Naive thymus-derived CD8-positive, alpha-beta T cell (primary cell): ENCODE measurements at places on chromosomes 16 and 17. TPM values are rescaled to one million over a fixed set of nuclear protein-coding genes. Genes with fewer than 3 reads are reported as not detected.

DNA sequence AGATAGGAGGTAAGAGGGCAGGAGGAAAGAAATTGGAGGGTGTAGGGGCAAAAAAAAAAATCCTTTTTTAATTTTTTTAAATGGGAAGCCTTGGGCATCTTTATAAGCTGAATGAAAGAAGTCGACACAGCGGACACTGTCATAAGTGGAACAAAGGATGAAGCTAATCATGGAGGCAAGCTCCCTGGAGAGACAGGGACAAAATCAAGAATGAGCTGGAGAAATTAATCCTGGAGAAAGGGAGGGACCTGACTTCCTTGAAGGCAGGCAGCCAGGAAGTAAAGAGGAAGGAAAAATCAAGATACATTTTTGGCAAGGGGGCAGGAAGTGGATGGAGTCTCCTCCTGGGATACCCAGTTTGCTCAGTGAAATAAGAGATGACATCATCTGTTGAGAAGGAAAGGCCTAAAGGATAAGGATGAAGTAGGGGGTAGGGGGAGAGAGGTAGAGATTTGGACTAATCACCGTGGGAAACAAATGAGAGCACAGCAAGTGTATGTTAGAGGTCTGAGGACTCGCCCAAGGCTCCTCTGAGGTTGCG is 179.3 kb downstream of the SLC39A11 start:
- no peak overlapping the region for H3K27ac ChIP-seq
- H3K27me3 ChIP-seq: no peaks in the 10 kb centered on the region
- DNase-seq: no peak
- peaks cover 2% of the 10 kb centered on the region for H3K4me1 ChIP-seq
- H3K36me3 ChIP-seq: peaks cover 19% of the 10 kb centered on the region
- H3K4me3 ChIP-seq: no peak overlapping the region

- H3K4me3 ChIP-seq: no peak overlapping the region
- H3K27ac ChIP-seq: no peak overlapping the region
- no peaks in the 10 kb centered on the region for H3K36me3 ChIP-seq
- H3K27me3 ChIP-seq: no peaks in the 10 kb centered on the region
These were observed 12.7 kb upstream of the ZG16 start for GRCh38 chr16:29765167-29766032.

DNA sequence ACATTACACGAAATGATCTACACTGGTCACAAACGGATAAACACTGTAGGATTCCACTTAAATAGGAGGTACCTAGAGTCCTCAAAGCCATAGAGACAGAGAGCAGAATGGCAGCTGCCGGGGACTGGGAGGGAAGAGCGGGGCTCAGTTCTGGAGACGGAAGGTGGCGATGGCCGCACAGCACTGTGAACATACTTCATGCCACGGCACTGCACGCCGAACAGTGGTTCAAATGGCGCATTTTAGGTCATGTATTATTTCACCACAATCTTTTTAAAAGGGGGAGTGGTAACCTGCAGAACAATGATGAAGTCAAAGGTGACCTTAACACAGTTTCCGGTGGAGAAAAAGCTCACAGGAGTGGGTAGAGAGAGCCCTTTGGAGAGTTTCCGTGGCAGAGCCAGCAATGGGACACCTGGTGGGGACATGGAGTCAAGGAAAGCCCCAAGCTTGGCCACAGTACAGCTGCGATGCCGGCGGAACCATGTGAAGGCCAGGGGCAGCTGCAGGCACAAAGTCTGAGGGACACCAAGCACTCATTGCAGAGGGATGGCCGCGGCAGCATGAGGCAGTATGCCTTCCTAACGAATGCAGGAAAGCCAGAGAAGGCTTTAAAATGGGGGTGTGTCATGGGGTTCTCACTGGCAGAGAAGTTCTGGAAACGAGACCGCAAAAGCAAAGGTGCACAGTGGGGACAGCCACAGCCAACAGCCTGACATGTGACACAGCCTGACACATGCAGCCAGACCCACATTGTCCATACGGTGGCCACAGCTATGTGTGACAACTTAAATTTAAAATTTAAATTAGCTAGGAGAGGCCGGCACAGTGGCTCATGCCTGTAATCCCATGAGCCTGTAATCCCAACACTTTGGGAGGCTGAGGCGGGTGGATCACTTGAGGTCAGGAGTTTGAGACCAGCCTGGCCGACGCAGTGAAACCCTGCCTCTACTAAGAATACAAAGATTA is 7.3 kb downstream of the FLCN start:
- H3K4me3 ChIP-seq: no peak overlapping the region
- peaks cover 10% of the 10 kb centered on the region for H3K4me1 ChIP-seq
- no peak overlapping the region for H3K27ac ChIP-seq
- peaks cover 14% of the 10 kb centered on the region for H3K36me3 ChIP-seq

- H3K4me3 ChIP-seq: no peak overlapping the region
- no peak overlapping the region for H3K27ac ChIP-seq
- no peaks in the 10 kb centered on the region for H3K4me1 ChIP-seq
- H3K27me3 ChIP-seq: no peaks in the 10 kb centered on the region
- H3K36me3 ChIP-seq: no peaks in the 10 kb centered on the region
These were observed 643.5 kb downstream of the CDH11 start for GRCh38 chr16:64478252-64478906.

- H3K36me3 ChIP-seq: no peaks in the 10 kb centered on the region
- no peak overlapping the region for H3K27ac ChIP-seq
- peaks cover 6% of the 10 kb centered on the region for H3K4me1 ChIP-seq
- no peak for DNase-seq
These were observed 2.5 kb upstream of the CCL2 start for GRCh38 chr17:34252444-34253138.

DNA sequence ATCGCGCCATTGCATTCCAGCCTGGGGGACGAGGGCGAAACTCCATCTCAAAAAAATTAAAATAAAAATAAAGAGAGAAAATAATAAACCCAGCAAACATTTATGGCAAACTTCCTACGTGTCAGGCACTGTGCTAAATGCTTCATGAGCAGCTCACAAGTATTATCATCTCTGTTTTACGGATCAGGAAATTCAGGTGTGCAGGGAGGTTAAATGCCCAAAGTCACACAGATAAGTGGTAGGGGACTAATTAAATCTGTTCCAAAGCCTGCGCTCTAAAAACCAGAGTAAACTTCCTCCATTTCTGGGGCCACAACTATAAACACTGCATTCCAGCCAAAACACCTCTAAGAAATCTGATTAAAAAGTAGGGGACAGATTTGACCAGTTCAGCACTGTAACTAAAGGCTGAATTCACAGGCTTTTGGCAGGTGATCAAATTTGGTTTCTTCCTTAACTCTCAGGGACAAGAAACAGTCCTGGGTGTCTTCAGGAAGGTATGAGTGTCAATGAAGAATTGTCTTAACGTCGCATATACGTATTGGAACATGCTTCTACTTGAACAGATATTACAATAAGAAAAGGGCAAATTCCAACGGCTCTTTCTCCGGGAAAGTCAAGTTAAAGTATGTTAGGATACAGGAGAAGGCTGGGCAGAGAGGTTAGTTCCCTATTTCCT is 996 bp downstream of the STRADA start:
- peak; percentile 5 for DNase-seq
- H3K27ac ChIP-seq: peak overlapping the region; percentile 98
- H3K4me1 ChIP-seq: peaks cover 28% of the 10 kb centered on the region
- H3K27me3 ChIP-seq: no peaks in the 10 kb centered on the region

DNA sequence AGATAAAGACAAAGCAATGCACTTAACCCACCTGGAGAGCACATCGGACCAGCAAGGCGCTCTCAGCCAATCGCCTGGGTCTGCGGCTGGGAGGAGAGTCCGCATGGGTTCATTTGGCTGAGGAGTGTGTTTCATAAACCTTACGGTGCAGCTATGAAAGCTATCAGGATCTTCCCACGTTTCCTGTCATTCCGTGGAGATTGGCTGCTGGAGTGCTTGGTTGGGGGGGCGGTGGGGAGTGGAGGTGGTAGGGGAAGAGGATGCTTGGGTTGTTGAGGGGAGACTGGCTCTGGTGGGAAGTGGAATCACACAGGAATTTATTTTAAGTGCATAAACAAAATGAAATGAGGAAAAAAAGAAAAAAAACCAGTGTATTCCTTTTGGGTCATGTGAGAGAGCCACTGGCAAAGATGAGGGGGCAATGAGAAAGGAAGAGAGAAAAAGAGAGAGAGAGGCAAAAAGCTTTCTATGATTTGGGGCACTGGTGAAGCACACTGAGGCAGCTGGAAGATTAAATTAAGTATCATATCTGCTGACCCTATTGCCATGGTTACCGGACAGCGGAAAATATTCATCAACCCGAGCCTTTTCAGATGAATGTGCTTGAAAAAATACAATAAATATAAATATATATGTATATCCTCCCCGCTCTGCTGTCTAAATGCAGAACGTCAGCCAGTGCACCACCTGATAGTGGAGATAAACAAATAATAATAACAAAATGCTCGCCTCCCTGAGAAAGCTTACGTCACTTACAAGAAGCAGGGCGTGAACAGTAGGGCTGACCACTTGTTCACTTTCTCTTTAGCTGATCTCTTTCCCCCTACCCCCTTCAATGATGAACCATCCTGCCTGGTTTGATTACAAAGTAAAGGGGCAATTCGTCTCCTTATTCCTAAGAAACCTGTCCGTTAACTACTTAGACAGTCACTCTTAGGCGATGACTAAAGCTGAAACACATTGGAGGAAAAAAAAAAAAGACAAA is 457.0 kb upstream of the ZFHX3 start:
- no peak overlapping the region for H3K4me3 ChIP-seq
- no peaks in the 10 kb centered on the region for H3K4me1 ChIP-seq
- DNase-seq: no peak
- H3K27ac ChIP-seq: no peak overlapping the region
- H3K36me3 ChIP-seq: no peaks in the 10 kb centered on the region

GRCh38 chr17:82942166-82943130 is 102.6 kb upstream of the ZNF750 start:
- H3K36me3 ChIP-seq: peaks cover 39% of the 10 kb centered on the region
- peaks cover 3% of the 10 kb centered on the region for H3K4me1 ChIP-seq
- H3K27ac ChIP-seq: no peak overlapping the region
- no peak overlapping the region for H3K4me3 ChIP-seq

GRCh38 chr16:2825906-2826305 is 4.2 kb upstream of the ZG16B start:
- DNase-seq: no peak
- no peaks in the 10 kb centered on the region for H3K36me3 ChIP-seq
- H3K27me3 ChIP-seq: peaks cover 3% of the 10 kb centered on the region
- no peak overlapping the region for H3K27ac ChIP-seq
- peaks cover under 1% of the 10 kb centered on the region for H3K4me1 ChIP-seq

GRCh38 chr16:4517812-4518680 is 20.5 kb downstream of the CDIP1 start:
- no peak overlapping the region for H3K4me3 ChIP-seq
- no peaks in the 10 kb centered on the region for H3K27me3 ChIP-seq
- peaks cover 25% of the 10 kb centered on the region for H3K4me1 ChIP-seq
- peak overlapping the region; percentile 62 for H3K27ac ChIP-seq

DNA sequence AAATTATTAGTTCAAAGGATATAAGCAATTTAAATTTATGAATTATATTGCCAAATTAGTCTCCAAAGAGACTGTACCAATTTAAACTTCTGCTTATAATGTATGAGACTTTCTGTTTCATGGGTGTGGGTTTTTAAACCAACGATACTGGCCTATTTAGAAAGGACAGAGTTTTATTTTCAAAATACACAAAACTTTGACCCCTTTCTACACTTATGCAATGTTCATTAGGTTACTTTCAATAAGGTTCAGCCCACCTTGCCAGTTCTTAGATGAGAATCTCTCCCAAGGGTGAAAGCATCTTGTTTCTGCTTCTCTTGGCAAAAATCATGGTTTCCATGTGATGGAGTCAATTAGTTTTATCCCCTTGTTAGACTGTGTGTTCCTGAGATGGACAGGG is 84.7 kb downstream of the MYO1D start:
- no peaks in the 10 kb centered on the region for H3K4me1 ChIP-seq
- DNase-seq: no peak
- H3K27ac ChIP-seq: no peak overlapping the region
- H3K4me3 ChIP-seq: no peak overlapping the region
- H3K36me3 ChIP-seq: no peaks in the 10 kb centered on the region

DNA sequence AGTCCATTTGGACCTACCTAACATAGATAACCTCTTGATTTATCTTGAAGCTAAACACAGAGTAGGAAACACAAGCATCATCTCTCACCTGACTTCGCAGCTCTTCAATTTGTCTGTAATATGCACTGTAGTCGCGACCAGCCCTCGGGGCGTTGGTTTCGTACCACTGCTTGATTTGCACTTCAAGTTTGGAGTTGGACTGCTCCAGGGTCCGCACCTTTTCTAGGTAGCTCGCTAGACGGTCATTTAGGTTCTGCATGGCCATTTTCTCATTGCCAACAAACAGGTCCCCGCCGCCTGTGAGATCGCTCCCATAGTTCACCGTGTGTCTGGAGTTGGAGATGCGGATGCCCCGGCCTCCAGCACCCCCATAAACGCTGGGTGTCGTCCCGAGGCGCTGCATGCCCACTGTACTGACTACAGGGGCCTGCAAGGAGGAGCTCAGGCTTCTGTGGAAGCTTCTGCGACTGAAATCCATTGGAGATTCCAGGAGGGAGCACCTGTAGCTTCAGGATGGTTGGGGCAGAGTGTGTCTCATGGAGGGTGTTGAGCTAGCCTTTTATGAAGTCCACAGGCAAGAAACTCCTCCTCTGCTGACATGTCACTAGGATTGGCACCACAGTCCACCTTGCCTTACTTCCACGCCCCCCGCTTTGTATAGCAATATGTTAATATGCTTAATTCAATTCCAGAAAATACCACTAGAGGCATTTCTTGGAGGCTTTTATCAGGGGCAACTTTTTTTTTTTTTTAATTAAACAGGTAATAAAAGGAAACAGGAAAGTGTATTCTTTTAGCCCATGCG is at the start of gene KRT20:
Gene KRT20, minus strand, starts transcription at position 535 of the 805 bp plus-strand sequence. Its CDS starts 57 bp downstream, at position 478.
- no peaks in the 10 kb centered on the region for H3K36me3 ChIP-seq
- H3K4me1 ChIP-seq: no peaks in the 10 kb centered on the region
- DNase-seq: no peak
- no peak within 1 kb of the TSS for H3K27ac ChIP-seq
- no peak within 1 kb of the TSS for H3K4me3 ChIP-seq
- H3K27me3 ChIP-seq: peaks cover 14% of the 10 kb centered on the region

HELZ gene
- polyA plus RNA-seq: 45.8 TPM

CTRL gene
- polyA plus RNA-seq: 2.2 TPM

TM4SF5 gene
- not detected for polyA plus RNA-seq

C16orf96 gene
- not detected for polyA plus RNA-seq

MNT gene
- polyA plus RNA-seq: 0.96 TPM
